SK-MEL-5 (cell line): ENCODE measurements at places on chromosomes 3 and 15. TPM values are rescaled to one million over a fixed set of nuclear protein-coding genes. Genes with fewer than 3 reads are reported as not detected.

DNA sequence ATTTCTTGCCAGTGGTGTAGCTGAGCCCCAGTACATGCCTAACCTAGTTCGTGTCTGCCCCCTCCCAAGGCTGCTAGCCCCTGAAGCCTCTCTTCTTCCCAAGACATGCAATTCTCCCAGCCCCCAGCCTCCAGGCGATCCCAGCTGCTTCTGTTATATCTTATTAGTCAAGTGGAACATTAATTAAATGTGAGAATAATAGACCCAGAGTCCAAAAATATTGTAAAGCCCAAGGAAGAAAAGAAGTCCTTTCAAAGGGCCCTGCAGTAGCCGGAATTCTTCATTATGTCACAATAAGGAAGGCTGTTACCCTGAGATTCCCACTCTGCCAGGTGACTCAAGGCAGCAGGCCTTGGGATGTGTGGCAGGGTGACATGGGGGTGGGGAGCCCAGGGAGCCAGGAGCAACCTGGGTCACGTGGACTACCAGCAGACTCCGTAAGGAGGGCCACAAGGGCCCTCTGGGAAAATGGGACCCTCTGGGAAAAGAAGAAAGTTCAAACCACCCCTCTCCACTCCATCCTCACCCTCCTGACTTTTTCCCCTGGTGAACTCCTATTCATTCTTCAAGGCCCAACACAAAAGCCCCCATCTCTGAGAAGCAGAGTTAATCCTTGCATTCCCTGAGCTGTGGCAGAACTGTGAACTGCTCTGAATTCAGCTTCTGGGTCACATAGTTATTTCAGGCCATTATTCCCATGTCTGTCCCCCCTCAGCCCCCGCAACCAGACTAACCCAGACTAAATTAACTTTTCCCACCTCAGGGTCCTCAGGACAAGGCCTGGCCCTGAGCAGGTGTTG lies 21.8 kb upstream of the TRH start:
- no peak for DNase-seq

GRCh38 chr15:68277131-68277602 lies 378 bp upstream of the FEM1B start:
- DNase-seq: peak; percentile 52

DNA sequence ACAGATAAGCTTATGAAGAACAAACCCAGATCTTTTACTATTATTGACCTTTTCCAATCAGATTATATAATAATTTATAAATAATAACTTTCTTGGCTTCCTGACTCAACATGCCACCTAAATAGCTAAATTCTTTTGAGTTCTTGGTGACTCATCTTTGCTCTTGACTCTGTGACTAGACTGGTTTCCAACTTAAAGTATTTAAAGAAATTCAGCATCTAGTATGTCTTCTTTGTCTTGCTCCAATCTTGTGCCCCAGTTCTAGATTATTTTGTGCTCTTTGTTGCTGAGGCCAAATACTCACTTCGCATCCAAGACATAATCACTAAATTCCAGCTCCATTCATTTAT lies 483.2 kb upstream of the TBL1XR1 start:
- DNase-seq: no peak

The SETD2 gene
- total RNA-seq: 17.1 and 17.5 TPM in 2 replicates

The ABI3BP gene
- 0.58 TPM in 1 of 2 replicates, not detected in the other for total RNA-seq
